ENCODE measurements at places on chromosomes 3 and 15.

DNA sequence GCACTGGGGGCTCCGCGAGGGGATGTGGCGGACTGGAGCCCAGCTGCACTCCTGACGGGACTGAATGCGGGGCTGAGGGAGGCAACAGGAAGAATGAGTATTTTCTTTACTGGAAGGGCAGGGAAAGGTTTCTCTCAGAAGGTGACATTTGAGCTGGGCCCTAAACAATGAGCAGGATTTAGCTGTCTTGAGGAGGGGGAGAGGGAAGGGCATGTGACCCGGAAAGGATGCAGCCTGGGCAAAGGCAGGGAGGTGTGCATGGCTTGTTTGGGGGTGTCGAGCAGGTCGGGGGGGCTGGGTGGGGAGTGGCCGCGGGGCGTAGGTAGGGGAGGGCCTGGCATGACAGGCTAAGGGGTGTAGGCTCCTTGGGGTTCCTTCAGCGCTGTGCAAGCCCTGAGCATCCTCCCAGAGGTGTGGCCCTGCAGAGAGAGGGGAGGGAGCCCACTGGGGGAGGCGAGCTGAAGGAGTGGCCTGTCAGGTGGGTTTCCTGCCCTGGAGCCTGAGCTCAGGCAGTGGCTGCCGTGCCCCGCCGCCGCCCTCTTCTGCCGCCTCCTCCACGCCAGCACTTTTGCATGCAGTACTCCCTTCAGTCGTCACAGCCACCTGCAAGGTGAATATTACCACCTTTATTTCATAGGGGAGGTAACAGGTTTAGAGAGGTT, 17.2 kb upstream of the ANKDD1A start:
- peak; percentile 95 for DNase-seq

DNA sequence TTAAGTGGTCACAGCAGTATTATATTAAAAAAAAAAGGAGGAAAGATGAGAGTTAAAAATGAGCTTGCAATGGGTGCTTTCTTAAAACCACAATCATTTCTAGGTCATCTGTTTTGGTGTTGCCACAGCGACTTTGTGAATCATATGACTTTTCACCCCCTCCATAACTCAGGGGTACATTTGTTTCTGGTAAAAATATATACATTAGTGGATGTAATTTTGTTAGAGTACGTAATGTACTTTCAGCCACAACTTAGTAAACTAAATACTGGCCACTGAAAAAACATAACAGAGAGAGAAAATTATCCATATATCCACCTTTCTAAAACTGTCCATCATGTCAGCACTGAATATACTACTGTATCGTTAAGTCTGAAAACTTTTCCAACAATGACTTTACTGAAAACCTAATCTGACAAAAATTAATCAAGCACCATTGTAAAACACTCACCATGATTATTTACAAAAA, 3.4 kb downstream of the ANKRD28 start:
- peak; percentile 27 for DNase-seq

- no peak for DNase-seq
Observed at GRCh38 chr3:180274536-180274935, 237.8 kb upstream of the PEX5L start.

GRCh38 chr3:50303013-50303815, at the start of gene HYAL1:
Gene HYAL1, minus strand, starts transcription at chr3:50303574. Its CDS starts 618 bp downstream, at chr3:50302956.
- DNase-seq, result no peak

- no peak for DNase-seq
Observed at GRCh38 chr15:31953478-31953877, 76.8 kb upstream of the CHRNA7 start.

Measured in CD4-positive, alpha-beta T cell treated with Interleukin-6 at 100 ng/mL for 8 hours (primary cell).